Pericardium fibroblast (primary cell): ENCODE measurements at places on chromosomes 6 and 20. TPM values are rescaled to one million over a fixed set of nuclear protein-coding genes. Genes with fewer than 3 reads are reported as not detected.

Gene IP6K3
- total RNA-seq = 0.43 and 2.3 TPM in 2 replicates

Gene ALDH8A1
- total RNA-seq = 0.09 TPM in 1 of 2 replicates, not detected in the other

Gene SNRPB
- total RNA-seq = 203 and 248 TPM in 2 replicates

Gene PBOV1
- total RNA-seq = not detected in 2 replicates

Gene ARMC2
- 0.94 and 1.1 TPM in 2 replicates for total RNA-seq

Gene TBC1D7
- 11.0 and 13.7 TPM in 2 replicates for total RNA-seq

Gene KIF25
- total RNA-seq = not detected in 2 replicates

Gene CCN6
- not detected in 2 replicates for total RNA-seq

Gene SCUBE3
- total RNA-seq = 3.7 and 4.2 TPM in 2 replicates

Gene IL17F
- not detected in 2 replicates for total RNA-seq

Gene C4B
- 14.6 and 48.8 TPM in 2 replicates for total RNA-seq

Gene C6orf141
- total RNA-seq = 1.0 and 1.3 TPM in 2 replicates

Gene TFAP2A
- total RNA-seq = 0.12 TPM in 1 of 2 replicates, not detected in the other

Gene PRDM13
- not detected in 2 replicates for total RNA-seq

Gene CALHM6
- total RNA-seq = 0.68 and 1.8 TPM in 2 replicates

Gene ULBP1
- 2.0 and 2.1 TPM in 2 replicates for total RNA-seq

Gene RNF182
- 0.70 and 5.3 TPM in 2 replicates for total RNA-seq

Gene GPX5
- total RNA-seq = not detected in 2 replicates

Gene SERPINB6
- total RNA-seq = 97.1 and 107 TPM in 2 replicates

Gene CST3
- total RNA-seq = 1,233 and 2,425 TPM in 2 replicates

Gene TPD52L1
- total RNA-seq = 17.2 and 24.1 TPM in 2 replicates

Gene TREML2
- total RNA-seq = not detected in 2 replicates

Gene UBE2C
- total RNA-seq = 6.1 and 7.2 TPM in 2 replicates

Gene OR14J1
- total RNA-seq = not detected in 2 replicates

Gene TMEM200A
- total RNA-seq = 2.6 and 10.4 TPM in 2 replicates

Gene RAET1G
- 0.82 TPM in 1 of 2 replicates, not detected in the other for total RNA-seq

Gene WFDC2
- total RNA-seq = not detected in 2 replicates

Gene PAX1
- total RNA-seq = not detected in 2 replicates

Gene CCDC170
- 0.94 TPM in 1 of 2 replicates, not detected in the other for total RNA-seq

Gene OR12D3
- total RNA-seq = not detected in 2 replicates

Gene UNC5CL
- total RNA-seq = 0.12 TPM in 1 of 2 replicates, not detected in the other

Gene MAPK13
- total RNA-seq = 2.9 and 5.4 TPM in 2 replicates

Gene PM20D2
- total RNA-seq = 3.0 and 3.8 TPM in 2 replicates

Gene SPATS1
- total RNA-seq = not detected in 2 replicates

Gene ZC2HC1B
- not detected in 2 replicates for total RNA-seq

Gene PDE10A
- total RNA-seq = 2.4 and 12.0 TPM in 2 replicates

Gene SNRPB2
- 54.7 and 63.9 TPM in 2 replicates for total RNA-seq

Gene OXT
- total RNA-seq = not detected in 2 replicates

Gene RHAG
- total RNA-seq = not detected in 2 replicates

Gene HLA-DQA1
- not detected in 2 replicates for total RNA-seq

Gene SRSF12
- total RNA-seq = 0.51 and 0.58 TPM in 2 replicates

Gene PACRG
- total RNA-seq = 0.12 TPM in 1 of 2 replicates, not detected in the other

Gene CRISP3
- not detected in 2 replicates for total RNA-seq

Gene SNPH
- 4.4 and 7.4 TPM in 2 replicates for total RNA-seq

Gene RAD21L1
- total RNA-seq = not detected in 2 replicates

Gene MUCL3
- not detected in 2 replicates for total RNA-seq

Gene GTSF1L
- not detected in 2 replicates for total RNA-seq

Gene RGS19
- 7.9 and 19.7 TPM in 2 replicates for total RNA-seq

Gene TGM3
- under 0.01 TPM in 1 of 2 replicates, not detected in the other for total RNA-seq

Gene SLC32A1
- not detected in 2 replicates for total RNA-seq

Gene BRPF3
- 8.9 and 11.4 TPM in 2 replicates for total RNA-seq
